ENCODE measurements at places on chromosomes 4 and X.

DNA sequence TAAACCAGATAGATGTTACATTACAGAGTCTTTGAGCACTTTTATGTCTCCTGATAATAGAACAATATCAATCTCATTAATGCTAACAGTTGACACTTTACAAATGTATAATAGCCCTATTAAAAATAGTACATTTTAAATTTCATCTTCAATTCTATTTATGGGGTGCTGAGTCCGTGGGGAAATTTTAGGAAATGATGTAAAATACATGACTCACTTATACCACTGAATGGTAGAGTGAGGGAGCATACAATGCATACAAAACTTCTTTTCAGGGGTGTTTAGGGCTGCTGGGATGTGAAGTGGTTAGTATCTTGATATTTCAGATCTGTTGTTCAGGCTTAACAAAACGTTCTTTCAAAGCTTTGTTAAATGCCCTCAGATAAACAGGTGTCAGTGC lies 696.2 kb downstream of the TRAM1L1 start:
- H3K27me3 ChIP-seq, result no peaks in the 10 kb centered on the region
- no peak overlapping the region for H3K4me3 ChIP-seq
- no peaks in the 10 kb centered on the region for H3K4me1 ChIP-seq
- no peak for DNase-seq

DNA sequence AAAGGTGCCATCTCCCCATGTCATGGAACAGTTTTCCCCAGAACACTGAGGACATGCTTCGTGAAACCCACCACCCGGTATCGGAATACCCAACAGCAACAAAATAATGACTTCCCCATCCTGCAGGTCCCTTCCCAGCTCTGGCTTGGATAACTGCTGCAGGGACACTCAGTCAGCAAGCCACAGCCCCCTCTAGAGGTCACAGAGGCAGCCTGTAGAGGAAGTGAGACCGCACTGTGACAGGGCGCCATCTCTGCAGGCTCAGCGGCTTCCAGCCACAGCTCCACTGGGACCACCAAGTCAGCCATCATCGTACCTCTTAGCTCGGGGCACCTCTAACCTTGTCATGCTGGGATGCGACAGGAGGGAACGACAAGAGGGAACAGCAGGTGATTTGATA lies 315.9 kb downstream of the LDB2 start:
- H3K36me3 ChIP-seq, result no peaks in the 10 kb centered on the region
- H3K27me3 ChIP-seq, result no peaks in the 10 kb centered on the region
- no peak overlapping the region for H3K27ac ChIP-seq
- H3K4me3 ChIP-seq, result no peak overlapping the region
- DNase-seq, result no peak
- H3K4me1 ChIP-seq, result no peaks in the 10 kb centered on the region

DNA sequence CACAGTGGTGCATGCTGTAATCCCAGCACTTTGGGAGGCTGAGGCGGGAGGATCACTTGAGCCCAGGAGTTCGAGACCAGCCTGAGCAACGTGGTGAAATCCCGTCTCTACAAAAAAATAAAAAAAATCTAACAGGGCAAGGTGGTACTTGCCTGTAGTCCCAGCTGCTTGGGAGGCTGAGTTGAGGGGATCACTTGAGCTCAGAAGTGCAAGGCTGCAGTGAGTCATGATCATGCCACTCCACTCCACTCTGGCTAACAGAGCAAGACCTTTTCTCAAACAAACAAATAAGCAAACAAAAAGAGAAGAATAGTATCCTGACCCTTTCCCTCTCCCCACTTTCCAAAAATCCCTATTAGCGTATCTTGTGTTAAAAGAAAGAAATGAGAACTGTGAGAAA lies 52.7 kb downstream of the NPY1R start:
- no peaks in the 10 kb centered on the region for H3K4me1 ChIP-seq
- no peak overlapping the region for H3K27ac ChIP-seq
- H3K36me3 ChIP-seq, result no peaks in the 10 kb centered on the region
- no peak for DNase-seq
- H3K4me3 ChIP-seq, result no peak overlapping the region
- H3K27me3 ChIP-seq, result no peaks in the 10 kb centered on the region

- no peak for DNase-seq
- H3K27ac ChIP-seq, result no peak overlapping the region
- H3K4me3 ChIP-seq, result no peak overlapping the region
- H3K27me3 ChIP-seq, result no peaks in the 10 kb centered on the region
- H3K4me1 ChIP-seq, result no peaks in the 10 kb centered on the region
- no peaks in the 10 kb centered on the region for H3K36me3 ChIP-seq
These were observed 41.7 kb upstream of the H2AZ1 start for GRCh38 chr4:99991741-99992140.

GRCh38 chr4:90124276-90124675 lies 2.9 kb upstream of the CCSER1 start:
- H3K36me3 ChIP-seq, result no peaks in the 10 kb centered on the region
- no peak overlapping the region for H3K4me3 ChIP-seq

GRCh38 chr4:12186526-12186925 lies 757.8 kb upstream of the HS3ST1 start:
- no peaks in the 10 kb centered on the region for H3K36me3 ChIP-seq
- H3K27ac ChIP-seq, result no peak overlapping the region
- no peaks in the 10 kb centered on the region for H3K4me1 ChIP-seq
- no peak overlapping the region for H3K4me3 ChIP-seq

DNA sequence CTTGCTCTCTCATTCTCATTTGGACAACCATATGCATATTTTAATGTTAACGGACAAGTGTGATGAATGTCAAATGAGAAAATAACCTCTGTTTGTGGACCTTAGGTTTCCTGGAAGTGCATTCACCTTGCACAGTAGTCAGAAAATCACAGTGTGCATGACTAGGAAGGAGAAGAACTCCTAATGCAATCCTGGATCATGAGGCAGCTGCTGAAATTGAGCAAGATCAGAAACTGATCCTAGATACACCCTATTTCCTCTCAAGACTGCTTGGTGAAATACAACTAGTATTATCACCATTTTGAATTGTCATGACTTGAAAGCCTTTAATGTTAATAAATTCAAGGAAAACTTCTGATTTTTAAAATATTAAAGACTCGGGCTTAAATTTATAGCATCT lies 1148.9 kb downstream of the STIM2 start:
- no peaks in the 10 kb centered on the region for H3K36me3 ChIP-seq
- H3K27ac ChIP-seq, result no peak overlapping the region
- H3K4me1 ChIP-seq, result no peaks in the 10 kb centered on the region
- no peaks in the 10 kb centered on the region for H3K27me3 ChIP-seq

- H3K4me1 ChIP-seq, result peaks cover 8% of the 10 kb centered on the region
- H3K4me3 ChIP-seq, result no peak overlapping the region
- no peak overlapping the region for H3K27ac ChIP-seq
- H3K36me3 ChIP-seq, result no peaks in the 10 kb centered on the region
- no peaks in the 10 kb centered on the region for H3K27me3 ChIP-seq
These were observed 12.0 kb downstream of the SPON2 start for GRCh38 chr4:1160351-1160750.

DNA sequence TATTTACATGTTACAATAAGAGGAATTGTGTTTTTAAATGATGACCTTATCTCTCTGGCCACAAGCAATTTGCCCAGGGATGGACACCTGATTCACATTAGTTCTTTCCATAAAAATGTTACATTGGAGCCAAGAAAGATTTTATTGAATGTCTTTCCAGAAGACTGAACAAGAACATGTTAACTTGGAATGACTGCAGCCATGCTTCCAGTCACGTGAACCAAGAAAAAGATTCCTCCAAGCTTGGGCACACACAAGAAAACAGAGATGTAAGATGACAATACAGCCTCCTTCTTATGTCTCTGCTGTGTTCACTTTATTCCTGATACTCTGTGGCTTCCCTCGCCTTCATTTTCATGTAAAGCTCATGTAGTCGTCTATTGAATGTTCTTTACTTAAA lies 737.6 kb downstream of the TRIML1 start:
- H3K4me3 ChIP-seq, result no peak overlapping the region
- no peak overlapping the region for H3K27ac ChIP-seq
- H3K27me3 ChIP-seq, result no peaks in the 10 kb centered on the region
- H3K36me3 ChIP-seq, result no peaks in the 10 kb centered on the region
- no peak for DNase-seq

- no peaks in the 10 kb centered on the region for H3K27me3 ChIP-seq
- H3K4me3 ChIP-seq, result no peak overlapping the region
- H3K36me3 ChIP-seq, result peaks cover 24% of the 10 kb centered on the region
- no peaks in the 10 kb centered on the region for H3K4me1 ChIP-seq
These were observed 34.3 kb upstream of the ARMCX4 start for GRCh38 chrX:101450961-101451360.

All from activated naive CD8-positive, alpha-beta T cell treated with anti-CD3 and anti-CD28 coated beads, Interleukin-2, amount 50 U/mL, for 24 hours (primary cell).